ENCODE measurements at places on chromosomes 13 and 19. TPM values are rescaled to one million over a fixed set of nuclear protein-coding genes. Genes with fewer than 3 reads are reported as not detected.

DNA sequence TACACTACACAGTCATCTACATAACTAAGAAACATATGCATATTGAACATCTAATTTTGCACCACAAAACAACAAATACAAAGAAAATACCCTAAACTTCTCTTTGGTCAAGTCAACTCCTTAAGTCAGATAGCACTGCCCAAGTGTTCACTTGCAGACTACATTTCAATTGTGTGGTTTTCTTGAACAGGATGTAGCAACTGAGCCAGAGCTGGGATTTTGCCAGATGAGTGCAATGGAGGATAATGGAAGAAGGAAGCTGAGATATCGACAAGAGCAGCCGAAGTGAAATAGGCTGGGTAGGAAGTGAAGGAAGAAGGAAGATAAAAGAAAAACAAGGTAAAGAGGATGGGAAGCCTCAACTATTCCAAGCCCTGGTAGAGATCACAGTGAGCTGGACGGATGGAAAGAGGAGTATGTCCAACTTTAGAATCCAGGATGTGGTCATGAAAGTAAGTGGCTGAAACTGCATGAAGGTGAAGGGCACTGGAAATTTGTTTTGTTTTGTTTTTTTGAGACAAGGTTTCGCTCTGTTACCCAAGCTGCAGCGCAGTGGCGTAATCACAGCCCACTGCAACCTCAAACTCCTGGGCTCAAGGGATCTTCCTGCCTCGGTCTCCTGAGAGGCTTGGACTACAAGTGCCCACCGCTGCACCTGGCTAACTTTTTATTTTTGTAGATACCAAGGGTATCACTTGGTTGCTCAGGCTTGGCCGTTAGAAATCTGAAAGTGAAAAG is 15.0 kb downstream of the NUFIP1 start:
- DNase-seq, result peak; percentile 90

Gene WDR87
- total RNA-seq, result not detected

GRCh38 chr13:108963846-108964600 is 334.6 kb downstream of the MYO16 start:
- no peak for DNase-seq

Gene CGB8
- not detected for total RNA-seq

Gene ASPDH
- not detected for total RNA-seq

GRCh38 chr19:16376649-16377048 is 52.0 kb downstream of the KLF2 start:
- no peak for DNase-seq

DNA sequence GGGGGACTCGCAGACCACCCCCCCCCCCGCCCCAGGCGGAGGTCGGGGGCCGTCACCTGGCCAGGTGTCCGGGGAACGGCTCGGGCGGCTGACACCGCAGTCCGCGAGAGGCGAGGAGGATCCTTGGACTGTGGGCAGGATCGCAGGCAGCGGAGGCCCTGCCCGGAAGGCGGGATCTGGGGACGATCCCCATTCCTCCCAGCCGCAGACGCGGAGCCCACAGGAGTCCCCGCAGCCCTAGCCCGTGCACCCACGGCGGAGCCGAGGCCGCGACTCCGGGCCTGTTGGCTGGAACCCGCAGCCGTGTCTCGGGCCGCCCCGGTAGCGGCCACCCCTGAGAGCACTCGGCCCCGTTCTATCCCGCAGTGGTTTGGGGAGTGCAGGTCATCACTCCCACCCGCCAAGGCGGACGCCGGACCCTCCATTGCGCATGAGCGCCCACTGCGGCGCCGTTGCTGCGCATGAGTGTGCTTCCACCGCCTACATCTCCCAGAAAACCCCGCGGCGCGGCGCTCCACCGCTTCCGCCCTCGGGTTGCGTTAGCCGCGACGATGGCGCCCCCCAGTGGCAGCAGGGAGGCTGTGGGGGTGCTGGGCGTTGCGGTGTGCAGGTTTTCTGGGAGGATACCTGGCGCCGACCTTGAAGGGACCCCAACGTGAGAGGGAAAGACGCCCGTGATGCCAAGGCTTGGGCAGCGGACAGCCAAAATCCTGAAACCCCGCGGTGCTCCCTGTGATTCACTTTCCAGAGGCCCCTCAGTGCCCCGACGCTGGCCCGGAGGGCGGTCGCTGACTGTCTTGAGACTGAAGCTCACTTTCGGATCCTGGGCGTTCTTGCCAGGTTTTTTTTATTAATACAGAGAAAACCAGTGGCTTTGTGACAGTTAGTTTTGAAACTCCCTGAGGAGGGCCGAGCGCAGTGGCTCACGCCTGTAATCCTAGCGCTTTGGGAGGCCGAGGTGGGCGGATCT is 4.4 kb upstream of the ZNF329 start:
- peak; percentile 98 for DNase-seq

DNA sequence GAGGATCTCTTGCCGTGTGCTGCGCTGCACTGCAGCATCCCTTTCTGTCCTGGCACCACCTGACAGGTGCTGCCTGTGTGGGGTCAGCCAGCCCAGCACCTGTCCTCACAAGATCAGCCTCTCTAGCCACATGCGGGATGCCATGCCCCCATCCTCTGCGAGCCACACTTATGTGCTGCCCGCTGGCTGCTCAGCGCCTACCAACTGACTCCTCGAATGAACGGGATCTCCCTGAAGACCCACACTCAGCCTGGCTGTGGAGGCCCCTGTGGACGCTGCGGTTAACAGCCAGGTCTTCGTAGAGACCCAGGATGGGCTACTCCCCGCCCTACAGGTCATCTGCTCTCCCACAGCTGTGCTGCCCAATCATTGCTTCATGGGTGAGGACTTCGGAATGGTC is 106.1 kb downstream of the DOCK9 start:
- DNase-seq, result no peak

- DNase-seq, result no peak
Measured at GRCh38 chr19:16640951-16641350, 12.9 kb upstream of the MED26 start.

Gene NKG7
- total RNA-seq, result not detected

Gene NBEA
- total RNA-seq, result 13.2 TPM

GRCh38 chr13:35839806-35840205 is 291.4 kb downstream of the DCLK1 start:
- no peak for DNase-seq

DNA sequence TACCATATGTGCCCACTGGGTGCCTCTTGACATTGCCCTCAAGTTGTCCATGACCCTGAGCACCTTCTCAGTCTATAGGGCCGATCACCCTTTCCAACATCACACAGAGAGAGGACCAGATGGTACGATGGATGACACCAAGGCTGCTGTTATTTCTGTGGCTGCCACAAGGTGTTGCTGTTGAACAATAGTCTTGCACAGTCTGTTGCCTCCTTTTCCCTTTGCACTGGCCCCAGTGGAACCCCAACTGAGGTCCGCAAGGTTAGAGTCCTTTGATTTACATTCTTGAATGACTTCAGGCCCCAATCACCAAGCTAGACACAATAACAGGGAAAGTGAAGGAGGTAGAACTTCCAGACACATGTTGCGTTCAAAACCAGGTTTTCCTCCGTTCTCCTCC is 52.0 kb downstream of the TINCR start:
- DNase-seq, result no peak

- DNase-seq, result peak; percentile 69
Measured at GRCh38 chr19:41934849-41935374, 6.7 kb upstream of the ERFL start.

GRCh38 chr13:51364404-51365008 is 25.0 kb downstream of the SERPINE3 start:
- peak; percentile 45 for DNase-seq

- DNase-seq, result no peak
Measured at GRCh38 chr13:27562457-27562856, 57.9 kb downstream of the LNX2 start.

- no peak for DNase-seq
Measured at GRCh38 chr13:34421347-34421719, 520.7 kb upstream of the NBEA start.

Gene AKT2
- 193 TPM for total RNA-seq

Gene LRRC63
- total RNA-seq, result 0.81 TPM

DNA sequence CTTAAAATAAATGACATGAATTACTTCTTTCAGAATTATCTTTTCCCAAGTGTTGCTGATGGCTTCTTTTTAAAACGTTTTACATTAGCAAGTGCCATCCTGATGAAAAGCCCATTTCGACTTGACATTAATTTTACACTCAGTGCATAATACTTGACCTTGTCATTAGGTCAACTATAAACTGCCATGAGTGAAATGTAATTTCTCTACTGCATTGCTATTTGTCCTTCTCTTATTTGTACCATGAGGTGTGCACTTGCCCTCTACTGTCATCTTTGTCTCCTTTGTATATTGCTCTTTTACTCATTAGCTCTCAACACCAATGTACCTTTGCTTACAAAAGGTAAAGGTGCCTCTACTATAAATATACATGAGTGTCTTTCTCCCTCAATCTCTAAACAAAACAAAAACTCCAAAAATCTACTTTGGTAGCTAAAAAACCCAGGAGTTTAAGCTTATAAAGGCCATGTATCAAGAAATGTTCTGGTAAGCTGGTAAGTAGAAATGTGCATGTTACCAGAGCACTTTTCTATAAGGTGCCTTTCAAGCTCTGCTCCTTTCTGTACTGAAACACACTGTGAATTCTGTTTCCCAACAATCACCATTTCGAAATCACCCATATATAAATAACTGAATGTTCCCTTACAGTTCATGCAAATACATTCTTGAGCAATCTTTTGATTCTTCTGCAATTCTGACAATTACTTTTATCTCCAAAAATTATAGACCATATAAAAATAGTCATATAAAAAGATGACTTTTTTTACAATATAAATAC is 351.4 kb downstream of the SLITRK5 start:
- DNase-seq, result no peak
